NCI-H1436 (cell line): ENCODE measurements at places on chromosomes 2 and 18.

- DNase-seq, result no peak
These were observed 78.5 kb upstream of the TMEM178A start for GRCh38 chr2:39587168-39587567.

DNA sequence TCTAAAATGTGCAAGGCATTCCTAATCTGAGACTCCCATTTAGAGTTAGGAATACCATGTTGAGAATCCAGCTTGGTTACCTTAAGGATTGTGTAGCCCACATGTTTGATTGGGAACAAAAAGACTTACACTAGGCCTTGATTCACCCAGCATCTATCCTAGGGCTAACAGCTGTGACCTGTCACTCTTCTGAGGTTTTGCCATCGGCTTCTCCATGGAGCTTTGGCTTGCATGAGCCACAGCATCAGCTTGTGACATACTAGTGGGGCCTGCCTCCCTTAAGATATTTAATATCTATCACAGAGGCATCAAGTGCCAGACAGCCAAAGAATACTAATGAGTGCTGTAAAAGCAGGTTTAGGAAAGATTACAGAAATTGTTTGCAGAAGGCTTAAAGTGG is 241.3 kb upstream of the UBE2E3 start:
- no peak for DNase-seq

DNA sequence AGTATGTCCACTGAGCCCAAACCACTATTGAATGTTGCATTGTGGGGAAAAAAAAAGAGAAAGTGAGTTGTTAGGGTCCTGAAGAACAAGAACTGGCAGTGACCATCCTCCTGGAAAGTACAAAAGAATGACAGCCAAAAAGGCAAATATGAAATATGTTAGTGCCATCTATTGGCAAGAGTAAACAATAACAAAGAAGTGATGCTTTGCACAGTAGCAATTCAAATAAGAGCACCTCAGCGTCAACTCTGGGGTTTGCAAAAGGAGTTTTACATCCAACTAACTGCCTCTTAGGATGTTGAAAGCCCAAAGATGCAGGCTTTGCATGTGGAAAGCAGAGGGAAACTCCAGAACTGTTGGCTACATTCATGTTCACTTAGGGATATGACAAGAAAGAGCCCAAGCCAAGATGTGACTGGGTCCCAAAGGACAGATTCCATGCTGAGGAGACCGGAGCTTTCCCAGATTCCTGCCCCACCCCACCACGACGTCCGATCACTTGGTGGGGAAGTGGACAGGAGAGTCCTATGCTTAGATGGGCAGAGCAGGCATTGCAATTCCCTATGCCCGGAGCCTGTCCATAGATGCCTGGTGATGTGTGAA is 15.6 kb downstream of the TRABD2A start:
- peak; percentile 3 for DNase-seq

DNA sequence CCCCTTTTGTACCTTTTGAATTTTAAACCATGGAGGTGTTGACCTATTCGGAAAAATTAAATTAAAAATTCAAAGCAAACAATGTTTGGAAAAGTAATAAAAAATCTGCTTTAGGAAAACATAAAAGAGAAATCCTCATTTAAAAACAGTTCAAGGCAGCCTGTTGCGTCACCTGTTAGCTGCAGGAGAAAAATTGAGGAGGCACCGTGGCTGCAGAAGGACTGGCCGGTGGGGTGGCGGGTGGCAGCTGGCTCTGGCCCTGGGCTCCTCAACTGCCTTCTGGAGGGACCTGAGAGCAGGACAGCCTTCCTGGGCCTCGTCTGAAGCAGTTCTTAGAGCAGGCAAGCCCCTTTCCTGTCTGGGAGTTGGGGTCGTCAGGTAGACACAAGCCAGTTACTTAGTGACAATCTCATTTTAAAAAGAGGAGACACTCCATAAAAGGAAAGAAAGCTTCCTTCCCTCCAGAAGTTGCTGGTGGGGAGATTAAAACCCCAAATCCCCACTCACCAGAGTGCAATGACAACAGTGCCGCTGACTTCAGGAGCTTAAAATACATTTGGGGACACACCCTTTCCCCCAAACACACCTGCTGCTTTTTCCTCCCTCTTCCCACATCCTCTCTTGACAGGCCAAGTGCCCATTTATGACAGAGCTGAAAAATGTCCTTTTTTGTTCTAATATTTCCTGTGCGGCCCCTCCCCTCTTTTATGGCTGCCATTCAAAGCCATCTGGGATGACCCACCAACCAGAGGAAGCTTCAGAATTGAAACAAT is 9.7 kb downstream of the ZBTB7C start:
- no peak for DNase-seq

DNA sequence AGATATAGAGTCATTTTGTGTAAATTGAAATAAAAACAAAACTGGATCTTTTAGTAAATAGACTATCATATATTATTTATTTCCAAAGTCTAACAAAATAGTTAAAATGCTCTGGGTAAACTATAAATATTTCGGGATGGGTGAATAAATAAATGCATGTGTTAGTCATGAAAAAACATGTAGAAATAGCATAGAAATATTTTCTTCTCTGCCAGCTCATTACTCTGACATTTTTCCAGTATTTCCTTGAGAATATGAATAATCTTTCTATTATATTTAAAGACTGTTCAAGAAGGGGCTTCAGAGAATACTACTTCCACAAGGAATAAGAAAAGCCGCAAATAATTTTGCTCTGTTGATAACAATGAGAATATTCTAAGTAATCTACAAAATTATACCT is 880.4 kb downstream of the TRIB2 start:
- no peak for DNase-seq

DNA sequence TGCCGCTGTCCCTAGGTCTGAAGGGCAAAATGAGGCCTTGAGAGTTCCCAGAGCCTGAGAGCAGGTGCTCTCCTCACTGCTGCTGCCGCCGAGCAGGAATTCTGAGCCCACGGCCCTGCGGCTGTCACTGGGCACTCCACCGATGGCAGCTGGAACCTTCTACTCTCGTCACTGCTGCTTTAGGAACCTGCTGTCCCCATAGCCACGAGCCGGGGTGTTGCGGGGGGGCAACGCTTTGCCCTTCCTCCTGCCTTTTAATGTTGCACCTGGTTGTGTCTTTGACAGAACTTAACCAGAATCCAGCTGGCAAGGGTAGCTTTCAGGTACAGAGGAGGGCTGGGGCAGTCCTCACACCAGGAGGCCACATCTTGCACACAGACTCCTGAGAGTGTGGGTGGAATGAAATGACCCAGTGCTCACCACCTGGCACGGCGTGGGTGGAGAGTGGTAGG is 32.3 kb downstream of the NCK2 start:
- DNase-seq, result no peak

DNA sequence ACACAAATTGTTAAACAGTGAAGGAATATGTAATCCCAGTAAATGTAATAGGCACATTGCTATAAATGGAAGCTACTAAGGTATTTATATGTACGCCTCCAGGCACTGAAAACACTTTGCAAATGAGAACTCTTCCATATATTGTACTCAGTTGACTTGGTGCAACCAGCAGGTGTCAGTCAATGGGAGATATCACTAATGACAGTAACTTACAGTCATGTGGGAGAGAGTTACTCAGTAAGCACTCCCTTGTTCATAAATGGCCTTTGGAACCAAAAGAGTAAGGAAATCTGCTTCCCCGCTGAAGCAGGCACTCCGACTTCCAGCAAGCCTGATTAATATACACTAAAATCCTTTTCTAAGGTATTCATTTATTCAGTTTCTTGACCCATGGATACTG is 5.9 kb downstream of the MDH1 start:
- DNase-seq, result no peak

GRCh38 chr2:34104601-34105000 is 505.5 kb upstream of the FAM98A start:
- no peak for DNase-seq

DNA sequence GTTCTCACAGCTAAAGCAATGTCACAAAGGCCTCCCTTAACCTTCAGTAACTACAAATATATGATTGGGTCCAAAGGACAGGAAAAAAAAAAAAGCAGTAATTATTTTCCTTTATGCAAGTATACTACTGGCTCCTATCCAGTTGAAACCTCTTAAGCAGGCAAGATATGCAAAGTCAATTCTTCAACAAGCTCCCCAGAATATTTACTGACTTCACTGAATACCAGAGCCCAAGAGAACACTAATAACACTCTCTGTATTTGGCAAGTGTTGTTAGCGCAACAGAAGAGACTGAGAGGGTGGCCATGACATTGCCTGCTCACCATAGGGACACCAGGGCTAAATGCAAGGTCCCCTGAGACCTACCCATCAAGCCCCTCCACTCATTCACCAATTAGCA is 74.5 kb downstream of the AP1S3 start:
- DNase-seq, result peak; percentile 87

DNA sequence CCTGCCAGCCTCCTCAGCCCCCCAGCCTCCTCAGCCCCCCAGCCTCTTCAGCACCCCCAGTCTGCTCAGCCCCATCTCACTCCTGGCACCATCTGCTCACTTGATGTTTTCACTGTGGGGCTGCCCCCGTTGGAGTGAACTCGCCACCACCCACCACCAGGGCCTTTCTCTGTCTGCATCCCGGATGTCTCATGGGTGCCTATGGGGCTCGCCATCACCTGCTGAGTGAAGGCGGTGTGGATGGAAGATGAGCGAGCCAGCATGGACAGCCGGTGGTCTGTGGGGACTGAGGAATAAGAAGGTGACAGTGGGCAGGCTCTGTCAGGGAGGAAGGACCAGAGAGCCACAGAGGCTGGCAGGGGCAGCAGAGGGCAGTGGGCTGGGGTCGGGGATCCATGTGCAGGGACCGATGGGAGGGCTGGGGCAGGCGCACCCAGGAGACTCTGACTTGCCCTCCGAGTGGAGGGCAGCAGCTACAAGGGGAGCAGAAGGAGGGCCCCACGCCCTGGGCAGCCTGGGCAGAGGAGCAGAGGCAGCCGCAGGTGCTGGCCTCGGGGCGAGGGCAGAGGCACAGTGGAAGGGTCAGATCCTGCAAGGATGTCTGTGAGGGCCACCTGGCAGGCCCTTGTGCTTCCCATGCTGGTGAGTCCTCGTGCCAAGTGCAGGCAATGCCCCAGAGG is 74.7 kb upstream of the ODC1 start:
- DNase-seq, result no peak

GRCh38 chr2:208142240-208142924 is 3.6 kb downstream of the CRYGB start:
- peak; percentile 73 for DNase-seq

DNA sequence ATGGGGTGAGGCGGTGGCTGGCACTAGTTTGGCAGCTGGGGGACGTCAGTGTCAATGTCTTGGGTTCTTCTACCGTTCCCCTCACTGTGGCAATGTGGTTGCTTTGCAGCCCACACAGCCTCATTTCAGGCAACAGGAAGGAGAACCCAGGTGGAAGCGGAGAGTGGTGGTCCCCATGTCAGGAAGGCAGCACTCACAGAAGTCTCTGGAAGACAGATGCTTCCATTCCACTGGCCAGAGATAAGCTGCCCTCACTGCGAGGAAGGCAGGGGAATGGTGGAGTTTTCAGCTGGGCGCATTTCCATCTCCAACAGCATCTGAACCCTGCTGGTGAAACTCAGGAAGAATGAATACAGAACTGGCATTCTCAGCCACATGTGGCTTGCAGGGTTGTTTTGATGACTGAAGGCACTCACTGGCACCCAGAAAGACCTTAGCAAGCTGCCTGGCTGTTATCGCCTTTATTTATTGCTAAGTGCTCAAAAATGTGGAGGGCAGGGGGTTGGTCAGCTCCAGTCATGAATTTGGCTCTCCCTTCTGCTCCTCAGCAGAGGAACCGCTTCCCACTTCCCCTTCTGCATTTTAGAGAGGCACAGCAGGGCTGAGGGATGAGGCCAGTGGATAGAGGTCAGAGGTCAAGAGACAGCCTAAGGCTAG is 19.4 kb downstream of the KCNIP3 start:
- DNase-seq, result no peak

GRCh38 chr18:45100321-45101105 is 419.8 kb downstream of the SETBP1 start:
- no peak for DNase-seq

DNA sequence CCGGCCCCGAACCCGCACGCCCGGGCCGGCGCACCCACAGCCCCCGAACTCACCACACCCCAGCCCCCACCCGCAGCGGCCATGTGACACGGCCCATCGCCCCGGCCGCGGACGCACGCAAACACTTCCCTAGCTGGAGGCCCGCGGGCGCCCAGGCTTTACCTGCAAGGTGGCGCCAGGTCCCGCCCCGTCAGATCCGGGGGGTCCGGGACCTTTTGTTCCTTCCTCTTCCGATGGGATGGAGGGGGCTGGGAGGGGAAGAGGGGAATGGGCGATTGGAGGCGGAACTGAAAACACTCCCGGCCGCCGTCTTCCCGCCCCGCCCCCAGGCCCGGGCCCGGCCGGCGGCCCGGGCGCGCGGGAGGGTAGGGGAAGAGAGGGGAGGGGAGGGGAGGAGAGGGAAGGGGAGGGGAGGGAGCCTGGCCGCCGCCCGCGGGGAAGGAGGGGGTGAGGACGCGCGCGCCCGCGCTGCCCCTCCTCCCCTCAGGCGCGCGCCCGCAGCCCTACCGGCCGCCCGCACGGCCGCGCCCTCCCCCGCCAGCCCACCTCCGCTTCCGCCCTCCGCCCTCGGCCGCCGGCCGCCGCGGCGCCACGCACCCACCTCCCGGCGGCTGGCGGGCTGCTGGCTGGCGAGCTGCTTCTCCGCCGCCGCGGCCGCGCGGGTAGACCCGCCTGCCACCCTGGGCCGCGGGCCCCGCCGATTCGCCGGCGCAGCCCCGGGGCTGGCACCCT is at the start of gene SMAD2:
Gene SMAD2 (minus strand): TSS at position 461 of the 732 bp plus-strand sequence. CDS start 33,903 bp downstream, outside the sequence.
- peak; percentile 70 for DNase-seq

- DNase-seq, result no peak
These were observed 45.6 kb downstream of the REV1 start for GRCh38 chr2:99444222-99444621.

DNA sequence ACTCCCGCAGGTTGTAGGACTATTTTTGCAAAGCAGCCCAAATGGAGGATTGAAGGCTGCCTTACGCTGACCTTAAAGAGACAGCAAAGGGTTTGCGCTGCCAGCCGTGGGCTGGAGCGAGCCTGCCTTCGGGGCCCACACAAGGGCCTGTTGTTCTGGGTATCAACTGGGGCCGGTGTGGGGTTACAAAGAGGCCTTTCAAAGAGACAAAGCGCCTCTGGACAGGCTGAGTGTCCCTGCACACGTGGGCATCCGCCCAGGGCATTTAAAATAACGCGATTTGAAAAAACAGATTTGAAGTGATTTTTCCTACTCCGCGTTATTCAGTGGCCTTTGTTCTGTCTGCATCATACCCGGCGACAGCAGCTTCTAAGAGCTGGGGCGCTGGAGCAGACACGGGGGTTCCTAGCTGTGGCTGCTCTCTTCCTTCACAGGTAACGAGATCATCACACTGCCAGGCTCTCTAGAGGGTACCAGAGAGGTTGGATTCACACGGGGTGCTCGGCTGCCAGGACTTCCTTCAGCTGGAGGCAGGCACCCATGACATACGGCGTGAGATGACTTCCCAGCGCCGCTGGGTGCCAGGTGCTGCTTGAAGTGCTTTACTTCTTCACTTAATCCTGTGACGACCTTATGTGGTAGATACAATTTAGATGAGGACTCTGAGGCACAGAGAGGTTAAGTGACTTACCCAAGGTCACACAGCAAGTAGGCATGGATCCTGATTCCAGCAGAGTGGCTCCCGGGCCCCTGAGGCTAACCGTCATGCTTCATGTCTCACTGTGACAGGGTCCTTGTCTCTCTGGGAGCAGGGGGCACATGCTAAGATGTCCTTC is 32.2 kb downstream of the MAL start:
- DNase-seq, result no peak

DNA sequence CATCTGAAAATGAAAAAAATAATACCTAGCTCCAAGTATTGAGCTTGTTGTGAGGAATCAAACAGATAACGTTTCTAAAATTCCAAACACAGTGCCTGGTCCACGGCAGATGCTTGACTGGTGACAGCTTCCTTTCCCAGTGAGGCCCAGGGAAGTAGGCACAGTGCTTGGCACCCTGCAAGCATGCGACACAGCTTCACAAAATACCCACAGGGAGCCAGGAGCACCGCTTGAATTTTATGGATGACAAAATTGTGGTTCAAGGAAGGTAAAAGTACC is 205.1 kb upstream of the TNP1 start:
- no peak for DNase-seq
